ENCODE measurements at places on chromosomes 5 and 9. TPM values are rescaled to one million over a fixed set of nuclear protein-coding genes. Genes with fewer than 3 reads are reported as not detected.

SLC4A9 gene
- not detected for total RNA-seq

FSTL4 gene
- 4.8 TPM for total RNA-seq

CKMT2 gene
- not detected for total RNA-seq

SEMA6A gene
- total RNA-seq: 0.18 TPM

FGF18 gene
- 0.60 TPM for total RNA-seq

OR1J2 gene
- total RNA-seq: not detected

ALDOB gene
- total RNA-seq: not detected

PCDHB10 gene
- 0.06 TPM for total RNA-seq

WDR38 gene
- not detected for total RNA-seq

FCN2 gene
- total RNA-seq: not detected

FAM13B gene
- total RNA-seq: 15.6 TPM

TAF11L10 gene
- total RNA-seq: not detected

EQTN gene
- not detected for total RNA-seq

COL5A1 gene
- 39.0 TPM for total RNA-seq

CARTPT gene
- not detected for total RNA-seq

SLC34A1 gene
- not detected for total RNA-seq

DOCK2 gene
- 4.0 TPM for total RNA-seq

RANBP17 gene
- total RNA-seq: 2.0 TPM

ASPN gene
- not detected for total RNA-seq

FBLL1 gene
- not detected for total RNA-seq

GBA2 gene
- 30.0 TPM for total RNA-seq

All from A549 treated with RU486 at 1 μM for 4 hours (cell line).